ENCODE measurements at places on chromosomes 6 and 20.

DNA sequence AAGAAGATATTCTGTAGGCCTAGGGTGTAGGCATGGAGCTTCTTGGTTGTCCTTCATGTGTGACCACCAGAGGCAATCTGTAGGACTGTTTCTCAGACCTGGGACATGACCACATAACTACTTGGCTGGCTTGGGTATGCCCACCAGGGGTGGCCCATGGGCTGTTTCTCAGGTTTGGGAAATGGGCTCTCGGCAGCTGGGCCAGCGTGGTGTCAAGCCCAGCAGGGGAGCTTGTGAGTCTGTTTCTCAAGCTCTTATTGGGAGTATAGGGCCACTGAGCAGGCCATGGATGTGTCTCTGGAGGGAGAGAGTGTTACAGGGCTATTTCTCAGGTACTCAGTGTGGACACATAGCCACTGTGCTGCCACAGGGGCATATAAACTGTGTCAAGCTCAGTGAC, 2.5 kb upstream of the SEMG2 start:
- no peak for DNase-seq

GRCh38 chr20:49630396-49630951, 62.5 kb upstream of the PTGIS start:
- no peak for DNase-seq

DNA sequence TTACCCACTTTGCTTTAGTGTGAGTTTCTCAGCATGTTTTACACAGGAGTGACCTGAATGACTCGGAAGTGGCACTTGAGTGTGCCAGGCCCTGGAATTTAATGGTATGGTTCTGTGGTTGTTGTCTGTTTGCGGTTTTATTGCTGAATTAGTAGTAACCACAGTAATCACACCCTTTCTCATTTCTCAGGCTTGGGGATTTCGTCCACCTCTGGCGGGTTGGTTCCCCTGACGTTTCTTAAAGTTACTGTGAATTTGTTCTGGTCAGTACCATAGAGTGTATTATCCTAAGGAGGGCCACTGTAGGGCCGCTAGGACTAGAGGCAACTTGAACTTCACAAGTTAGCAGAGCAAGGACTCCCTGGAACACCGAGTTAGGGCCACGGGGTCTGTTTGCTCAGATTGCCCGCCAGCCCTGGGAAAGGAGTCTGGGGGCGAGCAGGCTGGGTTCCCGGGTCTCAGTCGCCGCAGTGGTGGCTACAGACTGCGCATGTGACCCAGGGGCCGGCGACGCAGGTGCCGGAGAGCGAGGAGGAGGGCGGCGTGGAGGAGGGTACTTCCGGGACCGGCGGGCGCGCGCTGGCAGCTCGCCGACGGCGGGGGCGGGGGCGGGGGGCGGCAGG, 546 bp upstream of the KLHL32 start:
- no peak for DNase-seq

GRCh38 chr6:136539967-136540652, 10.1 kb downstream of the MAP7 start:
- no peak for DNase-seq

DNA sequence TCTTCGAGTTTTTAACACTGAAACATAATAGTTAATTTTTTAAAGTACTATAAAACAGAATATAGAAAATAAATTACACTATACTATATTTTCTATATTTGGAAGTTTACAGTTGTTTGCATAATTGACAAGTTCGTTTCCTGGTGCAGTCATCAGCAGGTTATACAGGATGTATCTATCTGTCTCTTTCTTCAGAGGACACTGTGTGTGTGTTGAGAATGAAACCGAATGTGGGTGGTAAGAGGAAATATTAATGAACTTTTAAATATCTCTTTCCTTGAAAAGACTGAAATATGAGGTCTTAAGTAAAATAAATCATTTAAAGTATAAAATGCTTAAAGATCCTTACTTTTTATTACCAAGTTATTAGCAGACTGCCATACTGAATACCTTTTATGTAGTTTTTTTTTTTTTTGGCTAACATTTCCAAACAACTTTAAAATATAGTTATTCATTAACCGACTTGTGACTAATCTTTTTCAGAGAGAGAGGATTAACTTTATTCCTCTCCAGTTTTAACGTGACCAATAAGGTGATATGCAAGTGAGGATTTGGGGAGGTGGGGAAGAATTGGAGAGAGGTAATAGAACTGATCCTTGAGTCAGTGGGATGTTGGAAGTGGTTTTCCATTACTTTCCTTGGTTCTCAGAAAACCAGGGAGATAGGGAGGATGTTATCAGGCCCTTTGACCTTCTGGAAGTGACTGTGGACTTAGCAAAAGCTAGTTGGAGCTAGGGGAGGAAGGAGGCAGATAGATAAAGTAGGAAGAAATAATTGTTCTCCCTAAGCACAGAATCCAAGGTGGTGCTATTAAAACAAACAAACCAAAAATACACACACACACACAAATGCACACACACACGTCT, 380.0 kb upstream of the FLRT3 start:
- no peak for DNase-seq

DNA sequence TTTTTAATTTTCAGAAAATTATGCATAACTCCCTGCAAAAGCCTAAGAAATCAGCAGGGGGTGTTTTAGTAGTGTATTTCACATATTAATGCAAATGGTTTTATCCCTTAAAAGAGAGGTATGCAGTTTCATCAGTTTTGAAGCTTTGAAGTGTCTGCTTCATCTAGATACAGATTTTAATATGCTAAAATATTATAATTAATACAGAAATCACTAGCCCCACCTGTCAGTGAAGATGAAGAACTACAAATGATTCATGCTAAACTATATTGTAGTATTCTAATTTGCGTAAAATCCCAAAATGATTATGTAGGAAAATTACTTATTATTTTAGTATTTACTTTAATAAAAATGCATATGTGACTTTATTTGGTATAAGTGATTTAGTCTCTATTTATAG, 2.9 kb upstream of the TFB1M start:
- DNase-seq, result no peak

GRCh38 chr6:115468272-115469005, 592.3 kb downstream of the FRK start:
- no peak for DNase-seq

GRCh38 chr6:28090917-28091586, 10.7 kb downstream of the ZNF165 start:
- no peak for DNase-seq

DNA sequence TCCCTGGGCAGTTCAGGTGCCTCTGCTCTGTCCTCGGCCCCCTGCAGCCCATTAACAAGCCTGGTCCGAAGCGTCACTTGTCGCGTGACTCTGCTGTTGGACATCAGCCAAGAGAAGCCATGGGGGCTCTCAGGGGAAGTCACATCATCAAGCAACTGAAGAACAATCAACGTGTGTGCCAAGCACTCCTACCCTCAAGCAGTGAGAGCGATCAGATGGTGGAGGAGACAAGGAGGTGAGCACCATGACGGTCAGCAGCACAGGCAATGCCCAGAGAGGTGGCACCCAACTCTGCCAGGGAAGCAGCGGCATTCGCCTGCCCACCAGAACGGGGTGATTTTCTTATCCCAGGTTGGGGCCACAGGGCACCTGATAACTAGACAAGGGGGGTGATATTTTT, 132.7 kb downstream of the AGPAT4 start:
- no peak for DNase-seq

DNA sequence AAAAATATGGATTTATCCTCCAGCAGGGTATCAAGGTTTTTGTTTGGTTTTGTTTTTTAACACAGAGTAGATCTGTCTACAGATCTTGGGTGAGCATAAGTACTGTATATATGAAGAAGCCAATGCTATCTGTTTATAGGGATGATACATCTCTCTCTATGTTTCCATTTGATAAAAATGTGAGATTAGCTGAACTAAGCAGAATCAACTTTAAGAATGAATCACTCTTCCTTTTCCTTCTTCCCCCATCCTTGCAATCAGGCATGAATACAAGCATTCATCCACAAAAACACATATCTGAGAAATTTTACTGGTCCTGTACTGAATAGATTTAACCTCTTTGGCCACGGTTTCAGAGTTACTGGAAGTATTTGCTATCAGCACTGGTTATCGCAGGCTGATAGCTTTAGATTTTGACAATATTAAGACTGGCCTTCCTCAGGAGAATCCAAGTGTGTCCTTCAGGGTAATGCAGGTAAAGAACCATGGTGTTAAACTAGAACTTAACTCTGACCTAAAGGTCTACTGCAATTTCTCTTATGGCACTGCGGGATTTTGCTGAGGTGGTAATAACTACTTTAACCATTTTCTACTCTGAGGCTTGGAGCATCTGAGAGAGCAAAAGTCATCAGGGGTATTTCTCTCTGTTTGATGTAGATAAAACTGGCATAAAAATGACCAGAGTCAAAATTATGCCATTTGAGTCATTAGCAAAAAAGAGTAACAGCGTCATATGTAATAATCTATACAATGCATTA, 1.5 kb downstream of the SNAP25 start:
- DNase-seq, result no peak

GRCh38 chr6:78188891-78189290, 536.1 kb downstream of the MEI4 start:
- no peak for DNase-seq

DNA sequence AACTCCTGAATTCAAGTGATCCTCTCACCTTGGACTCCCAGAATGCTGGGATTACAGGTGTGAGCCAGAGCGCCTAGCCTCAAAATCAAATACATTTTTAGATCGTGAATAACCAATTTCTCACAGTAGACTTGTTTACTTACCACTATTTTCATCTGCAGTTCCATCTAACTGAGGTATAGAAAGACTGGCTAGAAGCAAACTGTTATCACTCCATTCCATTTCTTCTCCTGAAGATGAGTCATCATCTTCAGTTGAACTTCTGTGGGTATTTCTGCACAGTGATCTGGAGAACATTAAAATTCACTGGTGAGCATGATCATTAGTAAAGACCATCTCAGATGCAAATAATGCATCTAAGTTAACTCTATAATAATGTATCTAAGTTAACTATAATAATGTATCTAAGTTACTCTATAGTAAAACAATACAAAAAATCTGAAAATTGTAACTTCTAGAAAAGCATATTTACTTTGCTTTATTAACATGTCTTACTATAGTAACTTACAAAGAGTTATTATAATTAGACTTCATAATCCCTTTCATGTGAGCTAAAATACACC, 105.4 kb downstream of the REV3L start:
- no peak for DNase-seq

GRCh38 chr20:12111431-12112088, 193.9 kb downstream of the BTBD3 start:
- no peak for DNase-seq

GRCh38 chr20:45892828-45893500, 1.8 kb downstream of the CTSA start:
- DNase-seq, result no peak

- no peak for DNase-seq
These were observed at the start of gene LAMA4 for GRCh38 chr6:112253841-112254816. Gene LAMA4, minus strand, starts transcription at chr6:112254567. Its CDS starts 417 bp downstream, at chr6:112254150.

DNA sequence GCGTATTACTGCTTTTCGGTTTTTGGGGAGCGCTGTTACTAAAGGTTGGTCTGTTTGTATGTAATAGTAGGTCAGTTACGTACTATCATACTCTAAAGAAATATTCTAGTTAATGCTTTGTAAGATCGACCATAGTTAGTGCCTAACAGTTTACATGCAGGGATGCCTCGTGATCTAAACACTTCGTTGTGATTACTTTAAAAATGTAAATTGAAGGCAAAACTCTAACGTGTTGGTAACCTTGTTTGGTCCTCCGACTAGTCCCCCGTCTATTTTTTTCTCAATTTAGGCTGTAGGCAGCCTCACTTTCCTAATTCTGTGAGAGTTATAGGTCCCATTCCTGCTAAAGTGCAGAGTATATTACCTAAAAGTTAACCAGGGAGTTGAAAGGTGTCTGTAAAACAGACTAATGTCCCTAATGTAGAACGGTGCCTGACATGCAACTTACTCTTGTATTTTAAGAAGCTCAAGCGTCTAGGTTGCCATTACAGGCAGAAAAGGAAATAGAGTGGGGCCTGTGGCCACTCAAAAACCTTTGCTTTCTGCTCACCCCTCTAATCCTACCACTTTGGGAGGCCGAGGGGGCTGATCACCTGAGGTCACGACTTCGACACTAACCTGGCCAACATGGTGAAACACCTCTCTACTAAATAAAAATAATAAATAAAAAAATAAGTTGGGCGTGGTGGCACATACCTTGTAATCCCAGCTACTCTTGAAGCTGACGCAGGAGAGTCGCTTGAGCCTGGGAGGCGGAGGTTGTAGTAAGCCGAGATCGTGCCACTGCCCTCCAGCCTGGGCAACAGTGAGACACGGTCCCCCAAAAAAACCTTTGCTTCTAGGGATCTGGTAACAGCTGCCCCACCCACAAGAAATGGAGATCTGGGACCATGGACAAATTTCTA, 37.8 kb downstream of the HFE start:
- DNase-seq, result no peak

GRCh38 chr20:61178551-61179071, 73.5 kb upstream of the CDH4 start:
- no peak for DNase-seq

DNA sequence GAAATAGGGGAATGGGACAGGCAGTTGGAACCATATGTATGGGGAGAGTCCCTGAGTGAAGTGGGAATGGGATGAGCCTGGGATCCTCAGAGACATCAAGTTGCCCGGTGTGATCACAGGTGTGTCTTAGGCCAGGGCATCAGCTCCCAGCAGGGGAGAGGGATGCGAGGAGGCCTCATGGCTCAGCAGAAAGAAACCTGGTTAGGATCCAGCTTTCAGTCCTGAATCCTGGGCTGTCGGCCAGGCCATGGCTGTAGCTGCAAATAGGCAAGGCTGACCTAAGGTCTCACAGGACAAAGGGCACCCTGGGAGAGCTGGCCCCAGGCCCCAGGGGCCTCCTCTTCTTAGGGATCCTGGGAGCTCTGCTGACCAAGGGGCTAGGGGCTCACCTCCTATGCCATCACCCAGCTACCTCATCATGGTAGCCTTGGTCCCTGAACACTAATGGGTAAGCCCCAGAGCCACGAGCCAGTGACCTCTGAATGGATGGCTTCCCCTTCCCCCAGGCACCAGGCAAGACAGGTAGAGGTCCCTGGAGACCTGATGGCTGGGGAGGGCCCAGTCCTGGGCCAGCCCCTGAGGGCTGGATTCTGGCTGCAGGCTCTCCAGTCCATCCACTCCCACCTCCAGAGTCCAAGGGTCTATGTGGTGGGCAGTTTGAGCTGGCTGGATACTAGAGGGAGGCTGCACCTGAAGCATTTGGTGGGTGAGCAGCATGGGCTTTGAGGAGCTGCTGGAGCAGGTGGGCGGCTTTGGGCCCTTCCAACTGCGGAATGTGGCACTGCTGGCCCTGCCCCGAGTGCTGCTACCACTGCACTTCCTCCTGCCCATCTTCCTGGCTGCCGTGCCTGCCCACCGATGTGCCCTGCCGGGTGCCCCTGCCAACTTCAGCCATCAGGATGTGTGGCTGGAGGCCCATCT, at the start of gene SLC22A7:
SLC22A7 (plus strand) TSS at position 617 of the 921 bp plus-strand sequence; CDS start at position 716, 99 bp downstream.
- no peak for DNase-seq

DNA sequence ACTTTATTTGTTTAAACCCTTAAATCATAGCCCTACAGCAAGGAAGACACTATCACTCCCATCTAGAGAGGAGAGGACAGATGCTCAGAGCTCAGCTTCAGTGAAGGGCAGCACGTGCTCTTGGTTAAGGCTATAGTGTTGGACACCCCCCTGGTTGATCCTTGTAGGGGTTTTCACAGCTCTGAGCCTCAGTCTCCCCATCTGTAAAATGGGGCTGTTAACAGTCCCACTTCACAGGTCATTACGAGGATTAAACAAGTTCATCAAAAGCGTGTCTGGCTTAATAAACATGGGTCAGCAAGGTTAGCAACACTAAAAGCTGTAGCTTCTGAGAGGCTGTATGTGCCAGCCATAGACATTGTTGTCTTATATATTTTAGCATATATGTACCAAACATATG, 82.4 kb downstream of the NFATC2 start:
- no peak for DNase-seq

- no peak for DNase-seq
These were observed 46.1 kb upstream of the JAG1 start for GRCh38 chr20:10719740-10720385.

- DNase-seq, result no peak
These were observed 86.0 kb downstream of the AFG1L start for GRCh38 chr6:108380876-108381275.
